Activated CD4-positive, alpha-beta T cell treated with anti-CD3 and anti-CD28 coated beads, Interleukin-10, Interleukin-2, amounts not matched to agents 100 ng/mL and 50 ng/mL, durations not matched to agents 16 hours and 8 hours (primary cell): ENCODE measurements at places on chromosomes 1 and 21.

DNA sequence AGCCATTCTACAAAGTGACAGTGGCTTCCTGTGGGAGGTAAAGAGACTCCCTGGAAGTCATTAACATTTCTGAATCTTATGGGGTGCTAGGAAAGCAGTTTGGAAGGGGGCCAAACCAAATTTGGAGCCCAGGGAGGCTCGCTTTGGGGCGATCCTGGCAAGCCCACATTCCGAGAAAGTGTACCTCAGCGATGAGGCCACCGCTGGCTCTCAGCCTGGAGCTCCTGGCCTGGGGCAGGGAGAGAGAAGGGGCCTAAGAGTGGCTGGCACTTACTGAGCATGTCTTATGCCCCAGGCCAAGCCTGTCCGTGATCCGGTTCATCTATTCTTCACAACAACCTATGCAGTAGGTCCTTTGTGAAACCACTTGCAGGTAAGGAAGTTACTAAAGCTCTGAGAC is 98.8 kb downstream of the CCDC185 start:
- no peak for DNase-seq

- DNase-seq: no peak
Measured at GRCh38 chr1:154807048-154807591, 63.0 kb downstream of the KCNN3 start.

DNA sequence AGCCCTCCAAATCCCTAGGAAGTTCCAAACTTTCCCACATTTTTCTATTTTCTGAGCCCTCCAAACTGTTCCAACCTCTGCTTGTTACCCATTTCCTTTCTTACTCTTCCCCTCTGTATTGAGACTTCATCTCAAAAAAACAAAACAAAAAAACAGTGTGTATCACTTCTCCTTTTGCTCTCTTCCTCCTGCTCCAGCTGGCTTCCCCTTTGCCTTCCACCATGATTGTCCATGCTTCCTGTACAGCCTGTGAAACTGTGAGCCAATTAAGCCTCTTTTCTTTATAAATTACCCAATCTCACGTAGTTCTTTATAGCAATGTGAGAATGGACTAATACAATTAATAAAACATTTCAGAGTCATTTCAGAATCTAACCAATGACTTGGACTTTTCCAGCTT is 69.6 kb upstream of the KRTAP19-8 start:
- DNase-seq: no peak

GRCh38 chr1:209053587-209053986 is 529.9 kb upstream of the CAMK1G start:
- DNase-seq: no peak

- DNase-seq: no peak
Measured at GRCh38 chr1:32549616-32550015, 10.4 kb downstream of the ZBTB8A start.

DNA sequence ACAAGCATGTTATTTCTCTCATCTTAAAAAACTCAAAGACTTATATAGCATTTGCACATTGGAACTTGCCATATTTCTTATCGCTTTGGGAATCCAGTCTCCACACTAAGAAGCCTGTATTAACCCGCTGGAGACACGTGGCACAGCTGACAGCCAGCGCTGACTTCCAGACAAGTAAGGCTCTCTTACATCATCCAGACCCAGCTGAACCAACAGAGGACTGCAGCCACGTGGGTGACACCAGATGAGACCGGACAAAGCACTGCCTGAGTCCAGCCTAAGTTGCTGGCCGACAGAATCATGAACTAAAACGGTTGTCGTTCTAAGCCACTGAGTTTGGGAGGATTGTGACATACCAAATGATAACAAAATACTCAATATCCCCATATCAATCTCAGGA is 6.3 kb upstream of the CD247 start:
- DNase-seq: no peak

- DNase-seq: no peak
Measured at GRCh38 chr1:177737456-177737855, 232.4 kb downstream of the SEC16B start.

GRCh38 chr1:6108937-6109614 is 63.4 kb downstream of the KCNAB2 start:
- peak; percentile 60 for DNase-seq

DNA sequence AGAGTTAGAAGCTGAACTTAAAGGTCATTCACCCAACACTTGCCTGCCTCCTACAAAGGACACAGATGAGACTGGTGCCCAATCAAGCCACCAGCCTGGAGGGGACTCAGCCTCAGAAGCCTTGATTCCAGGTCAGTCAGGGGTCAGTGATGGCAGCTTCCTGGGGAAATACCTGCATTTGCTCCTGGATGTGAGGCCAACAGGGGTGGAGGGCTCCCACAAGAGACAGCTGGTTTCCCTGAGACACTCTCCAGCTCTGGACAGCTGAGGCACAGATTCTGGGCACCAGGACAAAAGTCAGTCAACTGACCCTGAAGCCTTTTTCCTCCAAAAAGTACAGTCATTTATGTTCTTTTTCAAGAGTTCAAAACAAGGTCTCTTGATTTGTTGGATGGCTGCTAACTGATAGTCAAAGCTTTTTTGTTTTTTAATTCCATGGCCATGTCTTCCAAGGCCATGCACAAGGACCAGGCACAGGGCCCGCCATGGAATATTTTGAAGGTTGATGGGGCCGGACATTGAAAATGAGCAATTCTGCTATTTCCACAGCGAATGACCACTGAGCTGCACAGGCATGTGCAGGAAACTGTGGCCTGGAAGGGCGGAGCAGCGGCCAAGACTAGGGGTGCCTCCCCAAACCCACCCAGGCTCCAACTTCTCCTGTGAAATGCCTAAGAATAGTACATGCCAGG is 1.8 kb downstream of the C2CD2 start:
- no peak for DNase-seq

DNA sequence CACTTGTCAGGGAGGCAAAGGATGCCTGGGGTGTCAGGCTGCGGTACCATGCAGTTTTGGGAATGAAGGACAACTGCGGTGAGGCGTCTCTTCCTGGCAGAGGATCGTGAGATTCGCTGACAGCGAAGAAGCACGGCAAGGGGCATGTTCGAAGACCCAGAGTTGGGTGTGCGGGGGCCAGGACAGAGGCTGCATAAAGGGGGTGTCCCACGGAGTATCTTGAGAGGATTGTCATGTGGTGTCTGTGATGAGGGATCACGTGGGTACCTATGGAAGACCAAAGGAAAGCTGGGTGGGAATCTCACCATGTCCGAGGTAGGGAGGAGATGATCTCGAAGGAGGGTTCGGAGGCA is 372 bp downstream of the SLC25A44 start:
- DNase-seq: no peak

GRCh38 chr1:178933709-178934490 is 63.0 kb upstream of the ANGPTL1 start:
- DNase-seq: no peak

- no peak for DNase-seq
Measured at GRCh38 chr1:245810789-245811337, 656.1 kb downstream of the KIF26B start.

DNA sequence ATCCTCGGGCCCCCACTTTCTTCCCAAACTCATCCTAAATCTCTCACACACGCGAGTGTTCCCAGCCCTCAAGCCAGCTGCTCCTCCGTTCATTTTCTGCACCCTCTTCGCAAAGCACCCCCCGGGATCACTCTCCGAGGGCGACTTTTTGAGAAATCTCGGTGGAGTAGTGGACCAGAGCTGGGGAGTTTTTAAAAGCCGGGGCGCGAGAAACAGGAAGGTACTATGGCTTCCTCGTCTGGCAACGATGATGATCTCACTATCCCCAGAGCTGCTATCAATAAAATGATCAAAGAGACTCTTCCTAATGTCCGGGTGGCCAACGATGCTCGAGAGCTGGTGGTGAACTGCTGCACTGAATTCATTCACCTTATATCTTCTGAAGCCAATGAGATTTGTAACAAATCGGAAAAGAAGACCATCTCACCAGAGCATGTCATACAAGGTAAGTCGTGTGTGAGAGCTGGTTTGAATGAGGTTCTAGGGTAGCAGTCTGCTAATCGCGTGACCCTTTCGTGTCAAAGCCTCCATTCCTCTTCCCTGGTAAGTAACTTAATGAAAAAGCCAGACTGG is 800 bp downstream of the DR1 start:
- DNase-seq: peak; percentile 57

DNA sequence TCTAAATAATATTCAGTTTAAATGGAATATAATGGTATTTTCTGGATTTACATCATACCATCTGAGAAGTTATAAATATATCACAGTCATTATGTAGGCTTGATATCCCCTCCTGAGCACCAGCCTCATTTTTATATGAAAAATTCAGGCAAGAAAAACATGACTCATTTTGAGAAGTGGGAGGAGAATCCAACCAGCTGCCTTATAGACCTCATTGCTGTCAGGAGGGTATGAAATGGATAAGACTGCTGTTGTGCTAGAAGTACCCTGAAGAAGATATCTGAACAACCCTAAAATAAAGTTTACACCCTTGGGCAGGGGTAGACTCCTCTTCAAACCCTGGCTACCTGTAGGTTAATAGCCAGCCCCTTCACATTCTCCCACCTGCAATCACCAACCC is 8.8 kb downstream of the GIPC2 start:
- peak; percentile 7 for DNase-seq

DNA sequence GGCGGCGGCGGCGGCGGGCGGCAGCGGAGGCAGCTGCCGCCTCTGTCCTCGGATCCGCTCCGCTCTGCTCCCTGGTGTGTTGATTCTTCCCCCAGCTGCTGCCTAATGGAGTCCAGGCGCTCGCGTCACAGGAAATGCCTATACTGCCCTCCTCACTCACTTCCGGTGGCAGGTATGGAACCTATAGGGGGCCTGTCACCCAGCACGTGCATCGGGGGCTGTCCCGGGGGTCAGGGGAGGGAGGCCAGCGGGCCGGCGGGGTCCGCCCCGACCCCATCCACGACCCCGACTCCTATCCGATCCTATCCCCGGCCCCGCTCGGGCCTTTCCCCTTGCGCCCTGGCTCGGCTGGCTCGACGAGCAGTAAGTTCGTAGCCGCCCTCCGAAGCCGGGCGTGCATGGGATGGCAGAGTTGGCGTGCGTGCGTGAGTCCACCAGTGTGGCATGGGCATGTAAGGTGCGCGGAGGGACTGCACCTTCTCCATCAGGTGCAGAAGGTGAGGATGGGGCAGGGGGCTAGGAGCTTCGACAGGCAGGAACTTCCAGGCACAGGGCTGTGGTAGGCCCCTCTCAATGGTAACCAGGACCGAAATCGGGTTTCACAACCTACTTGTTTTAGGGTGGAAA is at the start of gene WDR26:
Gene WDR26 (minus strand): TSS at position 107 of the 627 bp plus-strand sequence.
- peak; percentile 92 for DNase-seq

GRCh38 chr1:20278692-20279130 is 12.0 kb upstream of the VWA5B1 start:
- DNase-seq: no peak

DNA sequence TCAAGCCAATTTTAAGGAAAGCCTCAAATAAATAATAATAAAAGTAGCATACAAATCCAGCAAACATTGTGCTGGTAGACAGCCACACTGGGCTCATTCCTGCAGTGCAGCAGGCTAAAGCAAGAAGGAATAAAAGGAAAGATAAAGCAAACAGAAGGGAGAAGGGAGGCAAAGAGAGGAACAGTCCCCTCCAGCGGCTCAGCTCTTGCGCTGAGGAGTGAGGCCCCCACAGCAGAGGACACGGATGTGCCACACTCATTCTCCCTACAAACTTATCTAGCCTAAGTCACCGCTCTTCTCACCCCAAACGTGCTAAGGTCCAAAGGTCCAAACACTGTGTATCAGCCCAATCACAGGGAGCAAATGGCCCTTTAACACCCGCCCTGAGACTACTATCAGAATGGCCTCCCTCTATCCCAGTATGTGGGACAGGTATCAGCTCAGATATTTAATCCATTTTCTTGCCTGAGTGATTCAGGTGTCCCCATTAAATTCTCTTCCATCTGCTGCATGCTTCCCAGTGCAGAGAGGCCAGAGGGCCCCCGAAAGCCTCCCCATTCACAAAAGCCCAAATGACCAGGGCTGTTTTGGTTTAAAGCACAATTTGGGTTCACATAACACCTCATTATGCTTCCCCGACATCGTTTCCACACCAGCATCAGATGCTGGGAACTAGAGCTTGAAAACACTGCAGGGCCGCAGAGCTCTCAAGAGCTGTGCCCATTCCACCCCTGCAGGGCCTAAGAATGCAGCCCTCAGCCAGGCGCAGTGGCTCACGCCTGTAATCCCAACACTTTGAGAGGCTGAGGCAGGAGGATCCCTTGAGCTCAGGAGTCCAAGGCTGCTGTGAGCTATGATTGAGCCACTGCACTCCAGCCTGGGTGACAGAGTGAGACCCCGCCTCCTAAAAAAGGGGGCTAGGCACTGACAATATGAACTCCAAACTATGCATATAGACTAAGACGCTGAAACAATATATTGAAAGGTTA is 17.8 kb downstream of the CAPZB start:
- no peak for DNase-seq

DNA sequence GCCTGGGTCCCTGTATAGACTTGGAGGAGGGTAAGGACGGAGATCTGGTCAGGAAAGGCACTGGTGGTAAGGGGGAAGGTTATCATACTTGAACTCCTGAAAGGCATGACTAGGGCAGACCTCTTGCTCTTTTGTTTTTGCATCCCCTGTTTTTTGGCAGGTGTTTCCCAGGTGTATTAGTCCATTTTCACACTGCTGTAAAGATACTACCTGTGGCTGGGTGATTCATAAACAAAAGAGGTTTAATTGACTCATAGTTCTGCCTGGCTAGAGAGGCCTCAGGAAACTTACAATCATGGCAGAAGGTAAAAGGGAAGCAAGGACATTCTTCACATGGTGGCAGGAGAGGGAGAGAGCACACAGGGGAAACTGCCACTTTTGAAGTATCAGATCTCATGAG is 57.2 kb upstream of the APOBEC4 start:
- DNase-seq: no peak

DNA sequence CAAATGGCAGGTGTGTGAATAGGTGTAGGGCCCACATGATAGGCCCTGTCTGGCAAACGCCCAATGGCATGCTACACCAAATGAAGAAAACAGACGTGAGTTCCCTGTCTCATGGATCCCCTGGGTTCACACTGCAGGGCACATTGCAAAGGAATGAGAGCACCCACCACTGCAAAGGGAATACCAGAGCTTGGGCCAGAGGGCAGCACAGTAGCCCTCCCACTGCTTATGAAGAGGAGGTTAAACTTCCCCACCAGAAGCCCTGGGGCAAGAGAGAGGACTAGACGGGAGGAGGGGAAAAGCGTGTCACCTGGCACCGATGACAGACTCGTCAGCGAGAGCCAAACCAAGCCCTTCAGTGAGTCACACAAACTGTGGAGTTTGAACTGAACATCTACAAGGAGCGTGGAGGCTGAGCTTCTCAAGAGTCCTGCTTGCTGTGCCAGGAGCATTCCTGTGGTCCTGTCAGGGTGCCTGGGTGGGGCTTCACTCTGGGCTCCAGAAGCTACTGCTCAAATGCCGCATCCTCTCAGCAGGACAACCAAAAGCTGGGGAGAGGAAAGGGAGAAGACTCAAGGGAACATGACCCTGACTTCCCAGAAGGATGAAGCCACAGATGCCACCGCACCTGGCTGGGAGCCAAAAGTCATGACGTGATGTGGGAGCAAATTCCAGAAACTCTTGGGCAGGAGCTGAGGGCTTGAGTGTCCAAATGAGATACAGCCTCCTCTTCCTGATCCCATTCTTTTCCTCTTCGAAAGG is 61.1 kb downstream of the TOMM20 start:
- no peak for DNase-seq
